Stimulated activated naive B cell treated with anti-CD40 and anti-IgM and Interleukin-4, amounts not matched to agents 10 μg/mL and 1 μg/mL and 100 μg/mL, for 72 hours (primary cell): ENCODE measurements at places on chromosomes 16 and 17.
A peak's percentile ranks its signal among the peaks of the same experiment; 100 is the strongest.

GRCh38 chr17:16936536-16937310 lies 35.2 kb downstream of the TNFRSF13B start:
- DNase-seq: no peak

GRCh38 chr17:79132271-79133064 lies 57.8 kb downstream of the ENGASE start:
- DNase-seq: no peak

DNA sequence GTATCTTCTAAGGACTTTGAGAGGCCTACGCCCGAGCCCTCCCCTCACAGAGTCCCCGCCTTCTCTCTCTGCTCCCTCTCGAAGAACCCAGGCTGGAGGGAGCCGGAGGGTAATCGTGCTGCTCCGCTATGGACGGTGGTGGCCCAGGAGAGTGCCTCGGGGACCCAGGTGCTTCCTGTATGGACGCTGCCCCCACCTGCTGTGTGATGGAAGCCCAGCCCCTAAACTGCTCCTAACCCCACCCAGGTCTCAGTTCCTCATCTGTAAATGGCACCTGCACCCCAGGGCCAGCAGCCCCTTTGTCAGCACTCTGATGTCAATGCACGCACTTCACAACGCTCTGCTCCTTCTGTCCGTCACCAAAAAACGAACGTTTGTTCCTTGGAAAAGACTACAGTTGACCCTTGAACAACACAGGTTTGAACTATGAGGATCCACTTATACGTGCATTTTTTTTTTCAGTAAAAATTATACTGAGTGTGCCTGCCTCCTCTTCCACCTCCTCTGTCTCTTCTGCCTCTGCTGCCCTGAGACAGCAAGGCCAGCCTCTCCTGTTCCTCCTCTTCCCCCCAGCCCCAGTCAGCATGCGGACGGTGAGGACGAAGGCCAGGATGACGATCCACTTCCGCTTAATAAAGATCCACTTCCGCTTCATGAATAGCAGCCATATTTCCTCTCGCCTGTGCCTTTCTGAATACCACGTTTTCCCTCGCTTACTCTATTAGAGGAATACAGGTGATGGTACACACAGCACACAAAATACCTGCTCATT lies 118.3 kb downstream of the BANP start:
- DNase-seq: peak; percentile 95

- no peak for DNase-seq
Measured at GRCh38 chr17:4980644-4981216, 6.7 kb downstream of the CAMTA2 start.

DNA sequence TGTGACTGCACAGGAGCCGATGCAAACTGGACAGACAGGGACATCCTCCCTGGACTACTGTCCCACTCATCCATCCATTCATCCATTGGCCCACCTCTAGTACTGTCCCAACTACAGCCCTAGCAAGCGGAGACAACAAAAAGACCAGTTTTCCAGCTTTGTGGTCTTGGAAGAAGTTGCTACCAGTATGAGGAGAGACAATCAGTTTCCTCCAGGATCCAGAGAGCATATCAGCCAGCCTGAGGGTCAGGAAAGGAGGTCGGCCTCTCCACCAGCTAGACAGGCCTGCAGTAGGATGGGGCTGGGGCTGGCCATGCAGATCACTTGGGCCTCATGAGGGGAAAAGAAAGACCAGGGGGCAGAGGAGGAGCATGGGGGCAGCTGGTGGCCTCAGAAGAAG lies 16.8 kb downstream of the KRT33A start:
- DNase-seq: no peak

- DNase-seq: no peak
Measured at GRCh38 chr17:82507631-82508175, 11.8 kb upstream of the FOXK2 start.

DNA sequence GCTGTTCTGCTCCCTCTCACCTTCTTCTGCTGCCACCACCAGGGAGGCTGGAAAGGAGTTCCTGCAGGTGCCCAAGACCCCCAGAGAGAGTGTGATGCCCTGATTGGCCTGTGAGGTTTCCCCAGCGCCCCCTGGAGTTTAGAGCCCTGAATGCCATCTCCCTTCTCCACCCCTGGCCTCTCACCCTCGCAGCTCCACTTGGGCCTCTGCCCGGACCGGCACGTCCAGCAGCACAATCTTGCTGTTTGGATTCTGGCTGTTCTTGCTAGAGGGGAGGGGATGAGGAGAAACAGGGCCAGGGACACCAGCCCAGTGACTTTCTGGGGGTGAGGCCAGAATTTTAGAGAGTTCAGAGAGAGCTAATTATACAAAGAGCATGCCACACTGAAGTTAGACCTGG lies 12.5 kb upstream of the FAM171A2 start:
- no peak for DNase-seq

DNA sequence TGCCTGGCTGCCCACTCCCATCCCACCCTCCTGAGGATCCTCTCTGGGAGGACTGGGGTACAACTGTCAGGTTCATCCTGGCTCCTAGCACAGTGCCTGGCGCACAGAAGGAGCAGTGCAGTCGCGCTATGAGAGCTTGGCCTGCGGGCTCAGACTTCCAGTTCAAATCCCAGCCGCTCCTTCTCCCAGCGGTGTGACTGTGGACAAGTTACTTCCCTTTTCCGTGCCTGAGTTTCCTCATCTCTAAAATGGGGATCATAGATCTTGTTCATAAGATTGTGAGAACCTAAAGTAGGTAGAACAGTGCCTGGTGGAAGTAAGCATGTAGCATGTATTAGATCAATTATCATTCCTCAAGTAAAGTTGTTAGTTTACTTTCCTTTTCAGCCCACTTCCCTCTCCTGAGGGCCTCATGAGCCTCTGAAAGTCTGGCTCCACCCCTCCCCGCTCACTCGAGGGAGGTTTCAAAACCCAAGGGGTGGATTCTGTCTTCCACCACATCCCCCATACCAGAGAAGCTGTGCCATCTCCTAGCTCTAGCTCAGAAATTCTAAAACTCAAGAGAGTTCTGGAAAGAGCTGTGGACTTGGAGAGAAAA lies 19.9 kb upstream of the COL1A1 start:
- no peak for DNase-seq

DNA sequence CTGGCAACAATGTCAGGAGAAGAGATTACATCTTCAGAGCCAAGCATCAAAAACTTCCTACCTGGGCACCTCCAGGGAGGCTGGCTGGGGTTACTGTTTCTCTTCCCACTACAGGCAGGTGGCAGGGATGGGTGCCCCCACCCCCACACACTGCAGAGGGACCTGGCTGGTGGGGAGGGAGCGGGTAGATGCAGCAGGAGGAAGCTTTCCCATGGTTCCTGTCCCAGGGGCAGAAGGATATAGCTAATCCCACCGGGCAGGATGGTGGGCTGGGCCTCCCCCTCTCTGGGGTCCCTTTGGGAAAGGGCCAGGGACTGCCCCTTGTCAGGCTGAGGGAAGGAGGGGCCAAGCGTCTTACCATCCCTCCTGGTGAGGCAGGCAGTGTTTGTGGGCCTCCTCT lies 16.7 kb upstream of the MTMR4 start:
- DNase-seq: no peak

GRCh38 chr16:26139091-26139490 lies 447.3 kb downstream of the HS3ST4 start:
- DNase-seq: no peak
